ENCODE measurements at places on chromosomes 3 and 15.

DNA sequence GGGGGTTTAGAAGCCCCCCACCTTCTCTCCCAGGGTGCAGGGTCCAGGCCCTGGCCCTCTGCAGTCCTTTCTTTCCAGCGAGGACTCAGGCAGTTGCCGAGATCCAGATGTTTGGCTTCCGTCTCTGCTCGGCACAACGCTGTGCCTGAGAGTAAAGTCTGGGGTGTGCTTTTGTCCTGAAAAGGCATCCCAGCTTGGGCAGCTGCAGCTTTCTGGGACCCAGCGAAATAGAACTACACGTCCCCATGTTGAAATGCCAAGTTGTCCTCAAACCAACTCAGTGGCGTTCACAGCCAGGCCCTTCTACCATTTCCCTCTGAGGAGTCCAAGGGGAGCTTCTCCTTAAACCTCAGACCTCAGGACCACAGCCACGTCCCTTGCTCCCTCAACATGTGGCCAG is 23.1 kb downstream of the FGD5 start:
- no peak for DNase-seq

DNA sequence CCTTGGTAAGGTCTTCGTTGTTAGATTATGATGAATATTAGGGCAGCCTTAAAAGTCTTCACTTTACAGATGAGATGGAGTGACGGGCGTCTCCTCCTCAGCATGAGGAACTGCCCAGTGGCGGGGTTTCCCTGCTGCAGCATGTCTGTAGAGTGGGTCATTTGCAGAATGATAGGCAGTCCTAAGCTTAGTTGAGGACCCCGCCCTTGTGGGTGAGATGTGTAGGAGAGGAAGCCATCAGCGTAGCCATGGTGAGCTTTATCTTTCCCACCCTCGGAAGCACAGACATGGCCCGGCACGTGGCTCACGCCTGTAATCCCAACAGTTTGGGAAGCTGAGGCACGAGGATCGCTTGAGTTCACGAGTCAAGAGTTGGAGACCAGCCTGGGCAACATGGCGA is 877 bp downstream of the NIT2 start:
- no peak for DNase-seq

DNA sequence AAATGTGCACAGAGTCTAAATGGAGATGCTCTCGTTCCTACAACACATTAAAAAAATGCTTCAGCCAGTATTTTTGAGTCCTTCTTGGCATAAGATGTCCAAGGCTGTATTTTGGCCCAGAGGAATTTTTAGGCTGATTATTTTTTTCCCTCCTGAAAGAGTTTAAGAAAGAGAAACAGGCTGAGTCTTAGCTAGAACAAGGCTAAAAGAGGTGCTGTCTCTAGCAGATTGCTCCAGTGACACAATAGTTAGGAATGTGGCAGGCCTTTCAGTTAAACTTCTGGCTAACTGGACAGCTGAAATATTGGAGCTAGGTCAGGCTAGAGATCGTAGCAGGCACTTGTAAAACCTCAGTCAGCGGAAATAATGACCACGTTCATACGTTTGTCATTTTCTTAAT is 271.4 kb upstream of the RARB start:
- DNase-seq, result no peak

GRCh38 chr3:104554425-104554824 is 812.3 kb upstream of the ALCAM start:
- DNase-seq, result no peak

- no peak for DNase-seq
Observed at GRCh38 chr15:56653107-56653506, 80.2 kb downstream of the ZNF280D start.

- no peak for DNase-seq
Observed at GRCh38 chr3:108899530-108899929, 54.1 kb downstream of the GUCA1C start.

- DNase-seq, result no peak
Observed at GRCh38 chr3:5750091-5750490, 562.6 kb downstream of the EDEM1 start.

DNA sequence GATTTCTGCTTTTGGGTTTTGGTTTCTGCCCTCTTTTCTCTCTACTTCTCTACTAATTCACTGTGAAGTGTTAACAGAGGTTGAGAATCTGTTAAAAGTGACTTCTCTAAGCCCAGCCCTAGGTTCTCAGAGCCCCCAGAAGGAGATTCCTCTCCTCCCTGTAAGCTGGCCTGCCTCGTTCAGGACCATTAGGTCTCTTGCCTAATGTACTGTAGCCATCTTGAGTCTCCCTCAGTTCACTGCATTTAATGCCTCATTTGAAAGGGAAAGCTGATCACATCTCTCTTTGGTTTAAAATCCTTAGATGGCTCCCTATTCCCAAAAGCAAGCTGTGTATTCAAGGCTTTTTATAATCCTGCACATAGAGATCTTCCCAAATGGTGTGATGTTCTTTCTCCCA is 16.3 kb downstream of the RTP1 start:
- no peak for DNase-seq

GRCh38 chr15:28915041-28915810 is 29.5 kb downstream of the APBA2 start:
- no peak for DNase-seq

DNA sequence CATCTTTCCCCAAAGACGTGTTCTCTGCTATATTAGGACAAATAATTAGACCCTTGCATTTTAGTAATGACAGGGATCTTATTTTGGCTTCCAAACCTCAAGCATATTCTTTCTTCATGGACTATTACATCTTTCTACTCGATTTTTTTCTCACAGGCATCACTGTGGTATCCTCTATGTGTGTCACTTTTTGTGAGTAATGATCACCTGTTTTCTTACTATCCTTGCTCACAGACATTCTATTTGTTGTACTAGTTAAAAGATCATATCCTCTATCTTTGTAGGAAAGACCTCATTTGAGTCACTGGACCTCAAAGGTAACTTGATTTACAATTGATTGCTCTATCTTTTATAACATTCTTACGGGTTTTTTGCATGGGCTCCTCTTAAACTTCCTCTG is 6.8 kb downstream of the C3orf80 start:
- no peak for DNase-seq
